CD4-positive, alpha-beta T cell treated with Interleukin-4 for 1 hour (primary cell): ENCODE measurements at places on chromosomes 12 and 14.

GRCh38 chr14:82398256-82398655 lies 864.6 kb upstream of the SEL1L start:
- no peak for DNase-seq

DNA sequence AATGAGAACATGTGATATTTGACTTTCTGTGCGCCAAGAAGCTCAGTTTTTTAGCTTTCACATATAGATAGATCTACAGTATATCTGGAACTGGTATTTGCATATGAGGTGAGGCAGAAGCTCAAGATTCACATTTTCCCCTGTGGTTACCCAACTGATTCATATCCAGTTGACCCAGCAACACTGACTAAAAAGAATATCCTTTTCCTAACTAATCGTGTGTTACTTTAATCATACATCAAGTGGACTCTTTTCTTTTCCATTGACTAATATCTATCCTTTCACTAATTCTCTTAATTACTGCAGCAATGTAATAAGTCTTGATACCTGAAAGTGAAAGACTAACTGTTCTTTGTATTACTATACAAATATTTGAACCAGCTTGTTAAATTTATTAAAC lies 236.1 kb downstream of the AEBP2 start:
- DNase-seq, result no peak

DNA sequence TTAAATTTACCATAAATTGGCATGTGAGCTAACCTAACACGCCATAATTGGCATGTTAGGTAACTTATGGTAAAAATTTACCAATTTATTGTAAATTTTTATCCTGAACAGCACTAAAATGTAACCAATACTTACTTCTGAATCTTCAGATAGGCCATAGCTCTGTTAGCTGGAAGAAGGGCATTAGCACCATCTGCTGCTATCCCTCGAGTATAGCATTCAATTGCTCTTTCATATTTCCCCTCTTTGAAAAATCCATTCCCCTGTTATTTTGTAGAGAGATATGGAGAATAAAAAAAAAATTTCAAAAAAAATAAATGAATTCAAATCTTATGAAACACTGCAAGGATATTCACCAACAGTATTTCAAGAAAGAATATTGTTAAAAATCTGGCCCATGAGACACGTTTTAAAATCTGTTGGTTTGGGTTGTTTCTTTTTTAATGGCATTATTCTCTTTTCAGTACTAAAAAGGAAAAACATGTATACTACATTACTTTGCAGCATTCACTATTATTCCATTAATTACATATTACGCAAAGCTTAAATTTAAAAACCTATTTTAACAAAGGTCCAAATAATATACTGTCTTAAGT lies 19.1 kb downstream of the RPAP3 start:
- peak; percentile 45 for DNase-seq

DNA sequence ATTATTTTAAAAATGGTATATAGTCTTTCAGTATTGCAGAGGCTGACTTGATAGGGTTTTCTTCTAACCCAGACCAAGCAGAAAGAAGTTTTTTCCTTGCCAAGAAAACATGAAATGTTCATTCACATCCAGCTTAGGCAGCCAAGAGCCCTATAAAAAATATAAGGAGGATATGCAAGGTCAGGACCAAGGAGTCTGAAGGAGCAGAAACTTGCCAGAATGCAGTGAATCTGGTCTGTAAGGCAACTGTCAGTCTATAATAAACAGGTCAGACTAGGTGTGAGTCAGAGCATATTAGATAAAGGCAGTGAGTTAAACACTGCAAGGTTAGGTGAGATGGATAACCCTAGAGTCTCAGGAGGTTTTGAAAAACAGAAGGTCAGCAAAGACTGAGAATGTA lies 645.5 kb downstream of the C12orf50 start:
- DNase-seq, result no peak

DNA sequence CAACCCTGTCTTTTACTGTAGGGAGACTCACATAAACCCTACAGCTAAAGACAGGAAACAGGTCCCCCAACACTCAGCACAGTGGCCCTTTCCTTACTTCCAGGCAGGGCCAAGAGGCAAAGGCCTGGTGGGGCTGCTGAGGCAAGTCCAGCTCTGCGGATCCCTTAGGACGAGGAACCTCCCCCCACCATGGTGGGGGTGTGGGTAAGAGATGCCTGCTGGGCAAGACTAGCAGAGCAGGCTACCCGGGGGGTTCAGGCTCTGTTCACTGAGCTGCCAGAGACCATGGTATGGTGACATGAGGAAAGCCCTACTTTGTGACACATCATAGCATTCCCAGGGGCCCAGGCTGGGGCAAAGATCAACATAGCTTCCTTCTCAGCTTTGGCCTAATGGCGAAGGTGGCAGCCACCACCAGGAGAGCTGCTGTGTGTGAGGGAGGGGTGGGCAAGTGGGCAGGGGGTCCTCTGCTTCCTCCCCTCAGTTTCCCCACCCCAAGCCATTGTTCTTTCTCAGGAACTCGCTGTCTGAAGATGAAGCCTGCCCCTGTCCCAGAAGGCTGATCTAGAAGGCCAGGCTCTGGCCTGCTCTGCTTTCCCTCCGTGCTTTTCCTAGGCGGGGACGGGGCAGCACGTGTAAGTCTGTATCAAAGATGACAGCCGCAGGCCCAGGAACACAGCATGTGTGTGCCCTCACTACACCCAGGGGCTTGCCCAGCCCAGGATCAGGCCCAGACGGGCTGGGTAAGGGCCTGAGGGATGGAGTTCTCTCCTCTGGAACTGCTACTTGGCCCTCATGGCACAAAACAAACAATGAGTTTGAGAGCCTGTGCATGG lies 10.1 kb upstream of the TINF2 start:
- no peak for DNase-seq

- DNase-seq, result no peak
Measured at GRCh38 chr12:108484845-108485244, 30.2 kb upstream of the FICD start.

DNA sequence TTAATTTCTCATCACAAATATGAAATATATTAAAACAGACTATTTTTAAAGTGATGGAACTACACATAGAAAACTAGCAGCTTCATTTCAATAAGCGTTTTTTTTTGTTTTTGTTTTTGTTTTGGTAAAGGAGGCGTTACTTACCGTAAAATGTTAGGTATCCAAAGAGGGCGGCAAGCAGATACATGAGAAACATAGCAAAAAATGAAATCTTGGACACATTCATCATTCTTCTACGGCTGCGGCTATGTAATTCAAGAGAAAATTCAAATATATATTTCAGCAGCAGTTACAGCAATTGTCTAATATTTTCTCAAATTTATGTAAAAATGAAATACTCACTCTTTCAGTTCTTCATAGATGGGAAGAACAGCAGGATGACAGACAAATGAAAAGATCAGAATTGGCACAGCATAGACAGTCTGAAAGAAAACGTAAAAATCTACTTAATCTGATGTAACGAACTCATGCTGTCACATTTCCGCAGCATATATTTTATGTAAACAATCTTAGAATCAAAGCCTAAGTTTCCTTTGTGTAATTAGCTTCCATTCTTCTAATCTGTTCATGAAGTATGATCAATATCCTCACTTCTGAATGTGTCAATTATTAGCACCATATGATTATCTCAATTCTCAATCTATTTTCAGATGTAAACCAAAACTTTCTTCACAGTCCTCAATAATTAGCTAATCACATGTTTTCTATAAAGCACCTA lies 8.8 kb downstream of the SLC38A2 start:
- DNase-seq, result no peak

DNA sequence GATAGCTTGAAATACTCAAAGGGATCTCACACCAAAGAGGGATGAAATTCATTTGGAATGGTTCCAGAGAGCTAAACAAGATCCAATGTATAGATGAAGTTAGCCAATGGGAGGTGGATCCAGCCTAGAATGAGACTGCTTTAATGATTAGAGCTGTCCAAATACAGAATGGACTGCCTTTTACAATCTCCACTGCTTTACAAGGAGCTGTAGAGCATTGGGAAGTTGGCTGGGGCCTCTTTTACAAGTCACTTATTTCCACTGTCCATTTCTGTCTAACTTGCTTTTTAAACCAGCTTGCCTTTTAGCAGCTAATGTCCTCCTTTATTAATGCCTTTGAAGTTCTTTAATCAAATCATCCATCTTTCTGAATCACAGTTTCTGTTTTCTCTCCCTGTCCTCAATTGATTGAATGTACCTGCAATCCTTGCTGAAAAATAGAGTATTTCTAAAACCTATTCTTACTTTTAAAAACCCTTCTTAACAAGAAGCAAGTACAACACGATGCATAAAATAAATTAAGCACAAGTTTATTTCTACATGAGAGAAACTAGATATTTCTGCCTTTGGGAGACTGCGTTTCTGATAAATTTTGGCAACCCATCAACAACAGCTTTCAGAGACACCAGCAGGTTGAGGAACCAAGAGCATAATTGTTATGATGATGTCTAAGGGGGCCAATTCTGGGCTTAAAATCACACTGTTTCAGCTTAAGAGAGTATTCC lies 3.4 kb upstream of the ATP2A2 start:
- DNase-seq, result no peak

GRCh38 chr12:3491938-3492792 lies 1.2 kb downstream of the PRMT8 start:
- DNase-seq, result no peak

GRCh38 chr14:95690815-95691214 lies 4.6 kb downstream of the TCL1B start:
- no peak for DNase-seq
